AG09309 (cell line): ENCODE measurements at places on chromosomes 6 and 20.

GRCh38 chr20:54139188-54139587 lies 34.6 kb downstream of the CYP24A1 start:
- no peak for DNase-seq

DNA sequence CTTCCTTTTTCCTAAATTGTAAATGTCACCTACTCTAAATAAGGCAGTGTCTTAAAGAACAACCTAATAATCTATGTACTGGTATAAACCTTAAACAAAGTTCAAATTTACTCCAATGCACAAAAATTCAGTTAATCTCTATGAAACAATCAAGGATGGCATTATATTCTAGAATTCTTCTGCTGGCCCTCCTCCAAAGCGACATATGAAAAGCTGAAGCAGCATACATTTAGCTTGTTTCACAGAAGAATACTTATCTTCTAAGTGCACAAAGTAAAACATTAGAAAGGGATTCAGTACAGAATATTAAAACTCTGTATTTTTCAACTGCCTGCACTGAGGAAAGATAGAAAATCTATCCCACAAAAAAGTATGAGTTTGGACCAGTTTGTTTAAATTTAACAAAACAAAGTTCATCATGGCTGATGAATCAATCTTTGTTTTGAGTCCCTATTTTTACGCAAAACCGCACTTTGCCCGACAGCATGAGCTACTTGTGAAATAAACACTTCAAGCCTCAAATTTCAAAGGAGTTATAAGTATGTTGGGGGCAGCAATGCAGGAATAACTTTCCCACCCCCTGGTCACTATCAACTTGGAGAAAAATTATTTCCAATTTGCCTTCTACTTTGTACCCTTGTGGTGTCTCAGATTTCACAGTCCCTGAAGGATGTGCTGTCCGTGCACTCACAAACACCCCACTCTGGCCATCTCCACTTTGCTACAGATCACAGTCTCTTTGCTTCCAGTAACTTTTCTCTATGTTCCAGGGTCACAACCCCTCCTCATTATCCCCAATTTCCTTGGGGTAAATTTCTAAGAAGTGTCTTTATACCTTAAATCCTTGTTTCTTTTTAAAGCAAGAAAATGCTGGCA lies 238.2 kb downstream of the PRKN start:
- no peak for DNase-seq

DNA sequence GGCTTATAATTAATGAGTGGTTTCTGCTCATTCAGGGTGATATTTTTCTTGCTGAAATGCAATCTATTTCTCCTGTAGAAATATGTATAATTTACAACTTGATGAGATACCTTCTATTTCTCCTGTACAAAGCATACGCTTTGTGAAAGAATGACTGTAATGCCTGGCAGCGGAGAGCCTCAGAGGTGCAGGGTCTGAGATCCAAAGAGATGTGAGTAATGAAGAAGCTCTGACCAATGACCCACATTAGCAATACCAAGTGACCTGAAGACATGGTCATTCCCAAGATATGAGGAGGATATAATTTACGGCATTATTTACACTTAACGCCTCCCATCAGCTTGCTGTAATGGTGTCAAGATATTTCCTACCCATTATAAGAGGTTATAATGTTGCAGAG lies 98.4 kb upstream of the RAB32 start:
- DNase-seq, result no peak

DNA sequence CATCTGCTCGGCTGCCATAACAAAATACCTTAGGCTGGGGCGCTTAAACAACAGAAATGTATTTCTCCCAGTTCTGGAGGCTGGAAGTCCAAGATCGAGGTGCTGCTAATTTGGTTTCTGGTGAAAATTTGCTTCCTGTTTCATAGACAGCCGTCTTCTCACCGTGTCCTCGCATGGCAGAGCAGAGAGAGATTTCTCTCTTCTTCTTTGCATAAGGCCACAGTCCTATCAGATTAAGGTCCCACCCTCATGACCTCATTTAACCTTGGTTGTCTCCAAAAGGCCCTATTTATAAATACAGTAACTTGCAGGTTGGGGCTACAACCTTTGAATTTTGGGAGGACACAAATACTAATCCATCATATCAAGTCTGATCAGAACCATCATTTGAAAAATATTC lies 544.3 kb downstream of the KIF16B start:
- no peak for DNase-seq

DNA sequence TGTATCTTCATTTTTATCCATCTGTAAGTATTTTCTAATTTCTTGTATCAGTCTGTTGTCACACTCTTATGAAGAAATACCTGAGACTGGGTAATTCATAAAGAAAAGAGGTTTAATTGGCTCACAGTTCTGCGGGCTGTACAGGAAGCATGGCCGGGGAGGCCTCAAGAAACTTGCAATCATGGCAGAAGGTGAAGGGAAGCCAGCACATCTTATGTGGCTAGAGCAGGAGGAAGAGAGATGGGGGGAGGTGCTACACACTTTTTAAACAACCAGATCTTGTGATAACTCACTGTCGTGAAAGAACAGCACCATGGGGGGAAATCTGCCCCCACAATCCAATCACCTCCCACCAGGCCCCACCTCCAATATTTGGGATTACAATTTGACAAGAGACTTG lies 10.9 kb upstream of the BCKDHB start:
- DNase-seq, result no peak

DNA sequence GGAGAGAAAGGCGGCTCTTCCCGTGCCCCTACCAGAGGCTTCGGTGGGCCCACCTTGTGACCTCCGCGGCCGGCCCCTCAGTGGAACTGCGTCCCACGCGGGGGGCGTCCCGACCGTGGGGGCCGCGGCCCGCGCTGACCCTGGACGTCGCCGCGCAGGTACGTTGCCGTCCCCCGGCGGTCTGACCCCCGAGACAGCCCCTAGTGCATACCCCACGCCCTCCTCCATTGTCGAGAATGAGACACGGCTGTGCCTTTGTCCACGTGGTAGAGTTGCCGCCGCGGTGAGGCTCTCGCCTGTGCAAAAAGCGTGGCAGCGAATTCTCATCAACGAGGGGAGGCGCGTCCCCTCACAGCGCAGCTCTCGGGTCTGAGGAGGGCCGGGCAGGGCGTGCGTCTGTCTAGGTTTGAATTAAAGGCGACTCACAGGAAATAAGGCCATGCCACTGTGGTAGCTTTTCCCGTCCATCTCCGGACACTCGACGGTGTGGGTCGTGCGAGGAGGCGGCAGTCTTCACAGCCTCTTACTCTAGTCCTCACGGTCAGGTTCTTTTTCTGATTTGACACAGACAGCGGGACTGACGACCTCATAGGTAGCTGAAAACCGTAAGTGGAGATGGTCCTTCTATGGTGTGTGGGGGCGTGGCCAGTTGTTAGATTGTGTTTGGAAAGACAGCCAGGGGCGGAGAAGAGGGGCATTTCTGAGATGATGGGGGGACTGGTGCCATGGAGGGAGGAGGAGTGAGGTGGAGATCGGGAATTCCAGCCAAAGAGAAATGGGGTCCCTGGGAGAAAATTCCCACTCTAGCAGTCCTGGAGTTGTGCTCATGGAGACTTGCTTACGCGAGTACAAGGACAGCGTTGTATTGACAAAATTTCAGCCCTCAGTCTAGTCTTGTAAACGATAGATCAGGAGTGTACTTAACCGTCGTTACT lies 580 bp downstream of the NXT1 start:
- DNase-seq, result no peak
